Motor neuron (in vitro differentiated cells): ENCODE measurements at places on chromosomes 16 and 17. TPM values are rescaled to one million over a fixed set of nuclear protein-coding genes. Genes with fewer than 3 reads are reported as not detected.

- no peak for ATAC-seq
Observed at GRCh38 chr17:77869041-77869599, 89.4 kb upstream of the TNRC6C start.

DNA sequence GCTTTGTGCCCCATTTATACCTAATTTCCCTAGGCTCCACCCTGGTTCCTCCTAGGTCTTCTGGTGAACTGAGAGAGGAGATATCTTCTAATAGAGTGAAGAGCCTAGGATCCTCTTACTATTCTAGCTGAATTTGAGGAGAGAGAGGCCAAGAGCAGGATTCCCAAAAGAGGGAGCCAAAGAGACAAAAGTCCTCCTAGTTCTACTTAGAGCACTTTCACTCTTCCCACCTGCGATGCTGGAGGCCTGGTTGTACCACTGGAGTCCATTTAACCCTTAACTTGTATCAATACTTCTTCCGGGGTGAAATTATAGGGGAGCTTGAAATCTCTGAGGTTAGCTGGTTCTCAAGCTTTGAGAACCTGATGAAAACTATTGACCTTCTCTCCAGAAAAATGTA is 3.4 kb upstream of the SSH2 start:
- ATAC-seq = no peak

DNA sequence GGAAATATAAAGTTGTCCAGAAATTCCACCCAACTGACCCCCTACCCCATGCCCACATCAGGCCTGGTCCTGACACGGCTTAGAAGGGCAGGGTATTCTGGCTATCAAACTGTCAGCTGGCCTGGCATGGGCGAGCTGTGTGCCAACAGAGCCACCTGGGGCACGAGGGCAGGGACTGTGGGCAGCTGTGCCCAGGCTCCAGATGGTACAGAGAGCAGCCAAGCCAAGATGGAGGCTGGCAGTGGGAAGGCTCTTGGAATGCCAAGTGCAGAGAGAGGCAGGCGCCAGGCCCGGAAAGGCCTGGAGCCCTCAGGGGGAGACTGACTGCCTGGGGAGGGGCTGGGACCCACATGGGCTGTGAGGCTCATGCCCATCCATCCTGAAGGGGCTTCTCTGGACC is 24.3 kb upstream of the PHF12 start:
- no peak for ATAC-seq

- peak; percentile 62 for ATAC-seq
Observed at GRCh38 chr16:73383195-73383987, 335.5 kb upstream of the ZFHX3 start.

- no peak for ATAC-seq
Observed at GRCh38 chr17:49071106-49071505, 61.5 kb upstream of the B4GALNT2 start.

GRCh38 chr16:71504901-71505300 is 15.8 kb upstream of the ZNF19 start:
- no peak for ATAC-seq

GRCh38 chr16:49010396-49010795 is 271.2 kb downstream of the CBLN1 start:
- no peak for ATAC-seq

- no peak for ATAC-seq
Observed at GRCh38 chr17:4010754-4011153, 46.5 kb upstream of the ATP2A3 start.

- no peak for ATAC-seq
Observed at GRCh38 chr17:49090878-49091594, 41.5 kb upstream of the B4GALNT2 start.

DNA sequence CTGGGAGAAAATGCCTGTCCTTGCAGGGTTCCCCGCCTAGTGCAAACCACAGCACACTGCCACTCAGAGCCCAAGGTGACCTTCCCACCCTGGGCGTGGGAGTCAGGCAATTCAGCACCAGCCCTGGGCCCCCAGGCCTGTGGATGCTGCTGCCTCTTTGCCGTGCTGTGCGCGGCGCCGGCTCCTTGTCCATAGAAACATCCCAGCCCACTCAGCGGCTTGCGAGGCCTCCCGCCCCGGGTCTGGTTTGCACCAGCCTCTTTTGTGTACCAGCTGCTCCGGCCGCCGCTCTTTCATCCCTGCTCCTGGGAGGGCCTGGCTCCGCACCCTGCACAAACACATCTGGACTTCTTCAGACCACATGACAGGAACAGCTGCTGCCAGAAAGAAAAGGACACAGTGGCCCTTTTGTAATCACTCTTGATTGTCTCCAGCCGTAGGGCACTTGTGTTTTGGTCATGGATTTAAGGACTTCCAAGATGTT is 75.4 kb upstream of the SDK2 start:
- ATAC-seq = peak; percentile 91

GRCh38 chr16:23952128-23952970 is 116.6 kb downstream of the PRKCB start:
- ATAC-seq = peak; percentile 96

DNA sequence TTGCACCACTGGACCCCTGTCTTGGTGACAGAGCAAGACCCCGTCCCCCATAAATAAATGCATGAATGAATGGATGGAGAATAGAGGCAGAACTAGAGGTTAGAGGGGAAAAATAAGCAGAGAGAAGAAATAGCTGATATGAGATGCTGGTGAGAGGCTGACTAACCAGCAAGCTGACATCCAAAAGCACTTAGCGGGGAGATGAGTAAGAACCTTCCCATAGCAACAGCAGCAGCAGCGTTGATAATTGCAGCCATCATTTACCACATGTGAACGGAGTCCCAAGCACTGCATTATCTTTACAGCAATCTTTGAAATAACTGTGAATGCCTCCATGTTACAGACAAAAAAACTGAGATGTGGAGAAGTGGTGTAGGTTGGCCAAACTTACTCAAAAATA is 777.3 kb upstream of the EEF2KMT start:
- ATAC-seq = no peak

ZNF276 gene
- total RNA-seq = 12.2 and 16.4 TPM in 2 replicates

RPS2 gene
- 1,718 and 1,768 TPM in 2 replicates for total RNA-seq

CACNB1 gene
- total RNA-seq = 1.3 and 1.9 TPM in 2 replicates

TMED6 gene
- 0.81 and 2.4 TPM in 2 replicates for total RNA-seq

NUPR1 gene
- 105 and 107 TPM in 2 replicates for total RNA-seq

EPOP gene
- 1.1 and 1.5 TPM in 2 replicates for total RNA-seq

MYH10 gene
- 67.1 and 73.6 TPM in 2 replicates for total RNA-seq

ZG16 gene
- 0.19 and 0.39 TPM in 2 replicates for total RNA-seq

TRAPPC1 gene
- total RNA-seq = 57.3 and 60.1 TPM in 2 replicates
